ENCODE measurements at places on chromosomes 4 and X.
A peak's percentile ranks its signal among the peaks of the same experiment; 100 is the strongest.

DNA sequence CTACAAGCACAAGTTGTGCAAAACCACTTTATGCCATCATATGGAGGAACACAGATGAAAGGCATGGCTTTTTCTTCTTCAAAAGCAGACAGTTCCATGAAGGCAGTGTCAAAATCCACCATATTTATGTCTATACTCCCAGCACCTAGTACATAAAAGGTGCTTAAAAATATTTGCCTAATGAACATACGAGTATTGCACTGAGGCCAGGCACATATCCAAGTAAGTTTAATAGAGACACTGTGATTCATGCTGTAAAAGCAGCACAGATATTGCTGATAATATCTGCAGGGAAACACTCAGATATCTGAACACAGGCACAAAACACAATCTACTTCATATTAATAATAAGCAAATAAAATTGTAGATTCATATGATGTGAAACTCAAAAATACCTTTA, 48.1 kb upstream of the CXCL8 start:
- DNase-seq = no peak

GRCh38 chr4:68076194-68076593, 53.5 kb downstream of the TMPRSS11F start:
- no peak for DNase-seq

- no peak for DNase-seq
Measured at GRCh38 chr4:40576651-40577480, 52.8 kb downstream of the RBM47 start.

GRCh38 chrX:67564475-67564874, 20.7 kb downstream of the AR start:
- no peak for DNase-seq

GRCh38 chr4:54539500-54540029, 118.2 kb upstream of the KIT start:
- DNase-seq = peak; percentile 2

DNA sequence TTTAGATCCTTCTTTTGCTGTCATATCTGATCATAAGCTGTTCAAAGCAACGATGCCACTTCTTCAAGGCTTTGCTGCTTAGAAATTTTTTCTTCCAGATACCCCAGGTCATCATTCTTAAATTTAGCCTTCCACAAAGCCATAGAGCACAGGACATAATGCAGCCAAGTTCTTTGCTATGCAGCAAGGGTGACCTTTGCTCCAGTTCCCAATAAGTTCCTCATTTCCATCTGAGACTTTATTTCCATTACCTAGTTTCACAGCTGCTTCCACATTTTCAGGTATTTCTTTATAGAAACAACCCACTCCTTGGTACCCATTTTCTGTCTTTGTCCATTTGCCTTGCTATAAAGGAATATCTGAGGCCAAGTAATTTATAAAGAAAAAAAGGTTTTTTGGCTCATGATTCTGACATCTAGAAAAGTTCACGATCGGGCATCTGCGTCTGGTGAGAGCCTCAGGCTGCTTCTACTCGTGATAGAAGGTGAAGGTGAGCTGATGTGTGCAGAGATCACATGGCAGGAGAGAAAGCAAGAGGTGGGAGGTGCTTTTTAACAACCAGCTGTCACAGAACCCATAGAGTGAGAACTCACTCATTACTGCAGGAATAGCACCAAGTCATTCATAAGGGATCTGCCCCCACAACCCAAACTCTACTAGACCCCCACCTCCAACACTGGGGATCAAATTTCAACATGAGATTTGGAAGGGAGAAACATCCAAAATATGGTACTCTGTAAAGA, 11.8 kb upstream of the TASL start:
- DNase-seq = no peak

- DNase-seq = no peak
Measured at GRCh38 chrX:57964975-57965374, 54.7 kb upstream of the ZXDA start.

All from stimulated activated CD4-positive, alpha-beta T cell treated with anti-CD3 and anti-CD28 coated beads, Interleukin-4, amount 100 ng/mL, for 1 hour (primary cell).